ENCODE measurements at places on chromosomes 4 and X. TPM values are rescaled to one million over a fixed set of nuclear protein-coding genes. Genes with fewer than 3 reads are reported as not detected.

- DNase-seq = peak; percentile 32
- no peak overlapping the region for H3K27ac ChIP-seq
- no peak overlapping the region for H3K4me3 ChIP-seq
- H3K4me1 ChIP-seq = peaks cover 11% of the 10 kb centered on the region
Observed at GRCh38 chr4:1298461-1298860, 8.8 kb downstream of the MAEA start.

GRCh38 chr4:56055991-56056390 is 107.2 kb downstream of the CEP135 start:
- DNase-seq = no peak
- no peaks in the 10 kb centered on the region for H3K4me1 ChIP-seq
- no peaks in the 10 kb centered on the region for H3K36me3 ChIP-seq
- no peak overlapping the region for H3K4me3 ChIP-seq

GRCh38 chr4:89298788-89299152 is 8.8 kb downstream of the GPRIN3 start:
- no peaks in the 10 kb centered on the region for H3K36me3 ChIP-seq
- H3K27ac ChIP-seq = no peak overlapping the region
- H3K27me3 ChIP-seq = peaks cover 22% of the 10 kb centered on the region
- no peaks in the 10 kb centered on the region for H3K4me1 ChIP-seq
- no peak for DNase-seq
- H3K4me3 ChIP-seq = peak overlapping the region; percentile 41

- H3K27me3 ChIP-seq = no peaks in the 10 kb centered on the region
- no peak overlapping the region for H3K4me3 ChIP-seq
- no peaks in the 10 kb centered on the region for H3K4me1 ChIP-seq
- no peak overlapping the region for H3K27ac ChIP-seq
- no peak for DNase-seq
- H3K36me3 ChIP-seq = no peaks in the 10 kb centered on the region
Observed at GRCh38 chr4:41413670-41414411, 124.1 kb upstream of the LIMCH1 start.

The KLHL13 gene
- total RNA-seq = 13.8 TPM

The EREG gene
- total RNA-seq = 1.1 TPM

The UPF3B gene
- total RNA-seq = 1.8 TPM

Measured in osteoblast (primary cell).